Right cardiac atrium (tissue), 5 donors: ENCODE measurements at places on chromosomes 6 and 20. TPM values are rescaled to one million over a fixed set of nuclear protein-coding genes. Genes with fewer than 3 reads are reported as not detected.

Gene IL17F
- polyA plus RNA-seq = not detected

Gene SLC22A2
- polyA plus RNA-seq = 0.05 TPM

Gene FOXP4
- 15.3 TPM for polyA plus RNA-seq

Gene INSM1
- polyA plus RNA-seq = not detected

Gene DACT2
- polyA plus RNA-seq = 1.4 TPM

Gene CALHM6
- 5.9 TPM for polyA plus RNA-seq

Gene HLA-DRB1
- 30.1 TPM for polyA plus RNA-seq

Gene PTCRA
- polyA plus RNA-seq = not detected

Gene MAP7
- 0.79 TPM for polyA plus RNA-seq

Gene ACSS2
- 74.6 TPM for polyA plus RNA-seq

Gene ESR1
- polyA plus RNA-seq = 0.70 TPM

Gene RTF2
- 74.3 TPM for polyA plus RNA-seq

Gene PGC
- polyA plus RNA-seq = 1.00 TPM

Gene PLEKHG1
- polyA plus RNA-seq = 2.2 TPM

Gene ZNF831
- 0.05 TPM for polyA plus RNA-seq

Gene IL22RA2
- polyA plus RNA-seq = 0.05 TPM

Gene C6orf58
- polyA plus RNA-seq = not detected

Gene PLA2G7
- polyA plus RNA-seq = 0.16 TPM

Gene CLIC5
- 60.5 TPM for polyA plus RNA-seq

Gene OTOR
- polyA plus RNA-seq = not detected

Gene CD109
- 6.6 TPM for polyA plus RNA-seq

Gene SYCP2
- polyA plus RNA-seq = 1.7 TPM
